ENCODE measurements at places on chromosomes 4 and X.

DNA sequence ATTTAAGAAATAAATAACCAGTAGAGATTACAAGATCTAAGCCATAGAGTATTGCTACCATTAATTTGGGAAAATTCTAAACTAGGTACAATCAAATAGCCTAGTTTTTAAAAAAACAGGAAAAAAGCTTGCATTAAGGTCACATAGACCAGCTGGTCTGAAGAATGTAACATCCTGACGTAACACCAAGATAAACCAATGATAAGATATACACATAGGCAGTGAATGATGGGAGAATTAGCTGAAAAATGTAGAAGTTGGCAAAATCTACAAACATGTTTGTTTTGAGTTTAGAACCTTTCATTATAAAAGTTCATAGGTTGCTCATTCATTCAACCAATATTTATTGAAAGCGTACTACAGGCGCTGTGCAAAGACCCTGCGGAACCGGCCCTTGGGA is 120.0 kb downstream of the SH3RF1 start:
- DNase-seq, result no peak

GRCh38 chr4:129362691-129363274 is 266.8 kb downstream of the C4orf33 start:
- DNase-seq, result no peak

GRCh38 chrX:109134777-109135176 is 347.1 kb downstream of the GUCY2F start:
- no peak for DNase-seq

GRCh38 chr4:189809839-189810238 is 130.8 kb upstream of the FRG1 start:
- DNase-seq, result no peak

DNA sequence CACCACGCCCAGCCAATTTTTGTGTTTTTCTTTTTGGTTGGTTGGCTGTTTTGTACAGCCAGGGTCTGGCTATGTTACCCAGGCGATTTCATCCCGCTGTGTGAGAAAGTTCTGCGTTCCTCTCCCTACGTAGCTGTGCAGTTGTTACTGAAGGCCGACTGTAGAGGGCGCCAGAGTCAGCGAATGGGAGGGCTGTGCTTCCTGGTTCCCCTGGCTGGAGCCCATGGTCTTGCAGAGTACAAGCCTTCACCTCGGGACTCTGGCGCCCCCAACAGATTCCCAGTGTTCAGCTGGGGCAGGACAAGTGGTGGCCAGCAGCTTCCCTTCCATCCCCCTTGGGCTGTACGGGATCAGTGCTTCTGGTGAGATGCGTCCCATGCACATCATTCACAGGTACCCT is 5.6 kb upstream of the CT45A1 start:
- no peak for DNase-seq

DNA sequence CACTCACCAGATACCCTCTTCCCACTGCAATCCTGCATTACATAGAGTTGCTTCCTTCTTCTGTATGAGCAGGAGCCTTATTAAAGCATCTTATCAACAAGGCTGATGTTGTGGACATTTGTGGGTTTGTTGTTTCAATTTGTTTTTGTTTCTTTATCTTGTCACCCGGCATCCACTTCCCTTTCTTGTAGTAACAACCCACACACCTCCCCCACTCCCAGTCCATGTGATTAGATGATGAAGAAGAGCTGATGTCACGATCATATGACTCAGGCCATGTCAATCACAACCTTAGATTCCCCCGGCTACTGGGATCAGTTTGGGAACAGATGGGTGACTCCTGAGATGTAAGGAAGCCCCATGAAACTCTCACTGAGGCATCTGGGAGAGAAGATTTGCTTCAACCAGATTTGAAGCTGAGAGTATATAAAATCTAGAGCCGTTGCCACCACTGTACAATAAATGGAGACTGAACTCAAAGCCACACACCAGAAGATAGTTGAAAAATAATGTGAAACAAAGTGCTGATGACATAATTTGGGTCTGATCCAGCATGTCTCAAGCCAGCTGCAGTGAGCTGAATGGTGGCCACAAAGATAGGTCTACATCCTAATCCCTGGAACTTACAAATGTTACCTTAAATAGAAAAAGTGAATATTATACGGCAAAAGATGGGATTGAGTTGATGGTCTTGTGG is 34.1 kb upstream of the SRD5A3 start:
- DNase-seq, result no peak

GRCh38 chr4:109406337-109406931 is 27.2 kb upstream of the SEC24B start:
- peak; percentile 32 for DNase-seq

DNA sequence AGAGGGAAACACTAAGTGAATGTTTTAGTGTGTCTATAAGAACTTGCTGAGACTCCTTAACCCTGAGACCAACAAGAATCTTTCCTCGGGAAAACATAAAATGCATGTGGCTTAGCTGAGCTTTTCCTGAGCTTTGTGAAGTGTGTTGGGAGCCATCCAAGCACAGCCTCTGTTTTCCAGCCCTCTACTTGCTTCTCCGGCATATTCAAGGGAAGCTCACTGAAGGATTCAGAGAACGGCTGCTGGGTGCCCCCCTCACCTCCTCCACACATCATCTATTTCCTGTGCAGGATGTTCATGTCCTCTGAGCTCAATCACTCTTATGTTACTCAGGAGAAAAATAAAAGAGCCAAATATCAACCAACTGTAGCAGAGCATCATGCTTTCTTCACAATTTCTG is 492.1 kb downstream of the IL15 start:
- DNase-seq, result no peak

All from SW 1271 (cell line).